ENCODE measurements at places on chromosomes 1 and 21.

DNA sequence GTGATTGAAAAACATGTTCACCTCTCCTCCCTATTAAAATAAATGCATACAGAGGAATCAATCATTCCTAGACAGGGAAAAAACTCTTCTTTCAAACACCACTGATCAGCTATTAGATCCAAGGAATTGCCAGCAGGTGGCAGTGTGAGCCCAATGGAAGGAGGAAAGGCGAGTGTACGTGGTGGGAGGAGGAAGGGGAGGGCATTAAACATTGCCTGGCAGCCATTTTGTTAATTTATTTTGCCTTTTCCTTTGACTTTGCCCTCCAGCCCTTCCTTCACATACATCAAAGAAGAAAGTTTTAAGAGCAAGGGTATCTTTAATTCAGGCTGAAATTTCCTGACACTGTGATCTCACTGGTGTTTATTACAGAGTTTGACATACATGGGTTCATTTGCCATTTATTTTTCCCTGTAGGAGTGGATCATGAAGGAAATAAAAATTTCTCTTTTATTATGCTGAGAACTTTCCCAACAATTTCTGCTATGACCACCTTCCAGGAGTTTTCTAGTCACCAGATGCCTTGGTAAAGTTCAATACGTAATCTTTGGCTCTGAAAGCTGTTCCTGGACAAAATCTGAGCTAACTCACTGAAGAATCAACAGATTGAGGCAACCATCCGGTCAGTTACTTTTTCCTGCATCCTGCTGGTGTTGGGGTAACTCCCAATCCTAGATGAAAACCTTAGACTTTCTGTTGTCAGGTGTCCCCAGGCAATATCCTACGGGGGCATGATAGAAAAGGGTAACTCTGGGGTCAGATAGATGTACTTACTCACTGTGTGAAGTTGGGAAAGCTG lies 1.9 kb upstream of the GNAI3 start:
- DNase-seq = peak; percentile 40

- DNase-seq = no peak
Measured at GRCh38 chr1:24888061-24888970, 41.8 kb downstream of the RUNX3 start.

DNA sequence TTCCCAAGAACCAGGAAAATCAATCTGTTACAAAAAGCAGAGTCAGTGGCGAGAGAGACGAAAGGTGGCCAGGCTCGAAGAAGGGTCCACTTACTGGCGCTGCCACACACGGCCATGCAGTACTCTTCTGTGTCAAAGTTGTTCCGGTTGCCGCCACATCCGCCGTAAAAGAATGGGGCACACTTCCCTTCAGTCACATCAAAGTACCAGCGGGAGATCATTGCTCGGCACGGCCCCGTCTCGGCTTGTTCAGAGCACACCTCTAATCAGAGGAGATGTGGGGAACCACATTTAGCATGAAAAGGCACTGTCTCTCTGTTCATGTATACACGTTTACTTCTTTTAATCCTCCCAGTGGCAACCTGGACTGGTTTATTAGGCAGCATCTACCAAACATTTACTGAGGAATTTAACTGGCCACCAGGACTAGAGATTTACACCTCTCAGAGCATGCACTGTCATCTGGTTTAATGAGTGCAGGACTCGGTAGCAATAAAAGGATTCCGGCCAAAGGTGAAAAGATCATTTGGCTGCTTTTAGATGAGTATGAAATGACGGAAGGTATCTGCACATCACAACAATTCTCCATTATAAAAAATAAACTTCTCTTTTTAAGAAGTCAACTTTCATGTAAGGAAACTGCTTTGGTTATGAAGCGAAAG lies 170.5 kb downstream of the APP start:
- no peak for DNase-seq

DNA sequence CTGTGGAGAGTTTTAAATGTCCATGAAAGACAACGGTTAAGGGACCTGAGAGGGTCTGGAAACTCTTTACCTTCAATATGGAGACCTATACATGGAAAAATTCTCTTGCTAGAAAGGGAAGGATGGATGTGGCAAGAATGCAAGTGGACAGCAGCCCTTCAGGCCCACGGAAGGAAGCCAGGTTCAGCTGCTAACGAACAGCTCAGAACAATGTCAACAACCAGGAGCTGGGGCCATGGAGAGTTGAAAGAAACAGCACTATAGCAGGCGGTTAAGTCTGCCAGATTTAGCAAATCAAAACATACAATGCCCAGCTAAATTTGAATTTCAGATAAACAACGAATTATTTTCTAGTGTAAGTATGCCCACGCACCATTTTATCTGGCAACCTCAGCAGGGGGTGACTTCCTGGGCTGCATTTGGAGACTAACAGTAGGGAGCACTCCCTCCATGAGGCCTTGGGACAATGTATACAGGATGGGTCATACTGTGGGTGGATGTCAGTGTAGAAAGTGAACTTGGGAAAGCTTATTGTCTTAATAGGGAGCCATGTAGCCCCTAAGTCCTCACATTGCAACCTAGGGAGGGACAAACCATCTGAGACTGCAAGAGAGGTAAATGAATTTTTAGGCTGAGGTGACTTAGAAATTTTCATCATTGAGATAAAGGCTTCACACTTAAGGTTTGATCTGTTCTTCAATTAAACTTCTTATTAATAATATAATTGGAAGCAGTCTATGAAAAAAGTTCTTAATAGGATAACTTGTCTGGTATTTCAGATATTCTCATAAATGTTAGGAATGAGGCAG lies 7.8 kb upstream of the H3-3A start:
- DNase-seq = no peak

DNA sequence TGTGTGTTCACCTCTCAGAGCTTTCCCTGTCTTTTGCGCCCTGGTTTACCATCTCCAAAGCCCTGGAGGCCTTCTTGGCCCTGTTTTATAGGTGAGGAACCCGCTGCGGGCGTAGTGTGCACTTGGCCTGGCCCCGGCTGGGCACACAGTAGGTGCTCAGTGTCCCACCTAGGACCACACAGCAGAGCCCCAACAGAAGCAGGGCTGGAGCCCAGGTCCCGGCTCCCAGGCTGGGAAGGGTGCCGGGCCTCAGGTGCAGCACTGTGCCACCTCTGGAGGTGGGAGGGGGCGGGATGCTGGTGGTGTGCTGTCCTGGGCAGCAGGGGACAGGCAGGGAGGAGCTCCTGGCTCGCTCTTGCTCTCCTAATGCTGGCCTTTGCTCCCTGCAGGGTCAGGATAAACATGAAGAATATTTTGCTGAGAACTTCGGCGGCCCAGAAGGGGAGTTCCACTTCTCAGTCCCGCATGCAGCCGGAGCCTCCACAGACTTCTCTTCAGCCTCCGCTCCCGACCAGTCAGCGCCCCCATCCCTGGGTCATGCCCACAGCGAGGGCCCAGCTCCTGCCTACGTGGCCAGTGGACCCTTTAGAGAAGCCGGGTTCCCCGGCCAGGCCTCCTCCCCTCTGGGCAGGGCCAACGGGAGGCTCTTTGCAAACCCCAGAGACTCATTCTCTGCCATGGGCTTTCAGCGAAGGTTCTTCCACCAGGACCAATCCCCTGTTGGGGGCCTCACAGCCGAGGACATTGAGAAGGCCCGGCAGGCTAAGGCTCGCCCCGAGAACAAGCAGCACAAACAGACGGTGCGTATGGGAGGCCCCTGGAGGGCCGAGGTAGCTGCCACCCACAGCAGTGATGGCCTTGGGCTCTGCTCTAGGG lies 24.8 kb downstream of the COQ8A start:
- DNase-seq = no peak

GRCh38 chr1:83958704-83959103 lies 40.2 kb downstream of the TTLL7 start:
- DNase-seq = no peak

- DNase-seq = no peak
Measured at GRCh38 chr1:158984386-158984785, 25.3 kb upstream of the IFI16 start.

DNA sequence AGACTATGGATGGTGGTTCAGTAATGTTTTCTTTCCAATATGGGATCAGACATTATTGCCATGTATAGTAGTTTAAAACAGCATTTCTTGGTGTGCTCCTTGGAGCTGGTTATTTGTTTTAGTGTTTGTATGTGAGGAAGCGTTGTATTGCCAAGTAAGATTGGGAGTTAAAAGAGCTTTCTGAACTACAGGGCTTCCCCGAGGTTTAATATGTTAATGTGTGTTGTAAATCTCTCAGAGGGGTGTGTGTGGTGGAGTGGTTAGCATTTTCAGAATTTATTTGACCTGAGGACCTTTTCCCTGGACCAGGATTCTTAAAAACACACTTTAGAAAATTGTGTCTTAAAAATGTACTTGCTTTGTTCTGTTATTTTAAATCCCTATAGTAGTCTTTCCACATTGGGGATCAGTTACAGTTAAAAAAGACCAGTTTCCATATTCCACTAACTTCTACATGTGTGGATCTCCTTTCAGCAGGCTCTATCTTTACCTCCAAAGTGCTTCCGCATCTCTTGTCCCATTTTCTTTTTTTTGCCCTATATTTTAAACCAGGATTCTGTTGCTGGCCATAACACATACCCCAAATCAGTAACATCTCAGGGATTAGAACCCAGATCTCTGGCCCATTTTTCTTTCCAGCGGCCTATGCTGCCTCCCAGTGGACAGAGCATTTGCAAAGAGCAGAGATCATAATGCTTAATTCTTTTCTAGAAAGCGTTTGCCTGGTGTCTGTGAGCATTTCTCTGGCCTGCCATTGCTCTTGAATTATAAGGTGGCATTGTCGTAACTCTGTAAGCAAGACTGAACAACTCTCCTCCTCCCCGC lies 58.6 kb downstream of the PBX1 start:
- DNase-seq = no peak

- no peak for DNase-seq
Measured at GRCh38 chr1:117616967-117617366, 11.1 kb downstream of the TENT5C start.

- peak; percentile 17 for DNase-seq
Measured at GRCh38 chr1:99305626-99306025, 41.3 kb downstream of the PLPPR4 start.

- no peak for DNase-seq
Measured at GRCh38 chr1:106055855-106056254, 1000.6 kb upstream of the PRMT6 start.

DNA sequence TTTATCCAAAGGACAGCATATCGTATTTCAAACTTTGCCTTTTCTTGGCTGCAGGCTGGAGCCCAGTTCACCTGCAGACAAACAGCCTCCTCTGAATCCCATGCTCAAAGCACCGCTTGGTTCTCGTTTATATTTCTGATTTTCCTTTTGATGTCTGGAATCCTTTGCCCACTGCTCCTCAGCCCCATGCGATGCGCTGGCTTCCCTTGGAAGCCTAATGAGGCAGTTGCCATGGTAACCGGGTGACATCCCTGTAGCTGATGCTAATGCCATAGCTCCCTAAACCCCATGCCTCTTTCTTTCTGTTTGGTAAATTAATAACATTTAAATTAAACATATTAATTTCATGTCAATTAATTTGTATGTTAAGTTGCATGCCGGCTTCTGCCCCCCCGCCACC lies 327.1 kb downstream of the PRDM2 start:
- DNase-seq = no peak

DNA sequence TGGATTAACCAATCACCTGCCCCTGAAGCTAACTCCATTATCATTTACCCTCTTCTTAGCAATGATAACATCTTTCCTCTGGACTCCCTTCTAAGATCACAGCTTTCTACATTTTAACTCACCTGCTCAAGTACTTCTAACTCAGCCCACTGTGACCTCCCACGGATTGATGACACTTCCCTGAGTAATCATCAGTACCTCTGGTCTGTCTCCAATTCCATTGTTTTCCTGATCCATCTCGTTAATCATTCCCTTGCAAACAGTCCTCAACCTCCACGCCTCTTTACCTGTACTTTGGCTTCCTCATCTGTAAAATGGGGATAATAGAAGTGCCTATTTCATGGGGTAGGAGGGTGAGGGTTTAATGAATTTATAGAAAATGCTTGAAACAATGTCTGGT lies 195.3 kb upstream of the APP start:
- no peak for DNase-seq

GRCh38 chr21:37373539-37373938 lies 7.0 kb downstream of the DYRK1A start:
- no peak for DNase-seq

DNA sequence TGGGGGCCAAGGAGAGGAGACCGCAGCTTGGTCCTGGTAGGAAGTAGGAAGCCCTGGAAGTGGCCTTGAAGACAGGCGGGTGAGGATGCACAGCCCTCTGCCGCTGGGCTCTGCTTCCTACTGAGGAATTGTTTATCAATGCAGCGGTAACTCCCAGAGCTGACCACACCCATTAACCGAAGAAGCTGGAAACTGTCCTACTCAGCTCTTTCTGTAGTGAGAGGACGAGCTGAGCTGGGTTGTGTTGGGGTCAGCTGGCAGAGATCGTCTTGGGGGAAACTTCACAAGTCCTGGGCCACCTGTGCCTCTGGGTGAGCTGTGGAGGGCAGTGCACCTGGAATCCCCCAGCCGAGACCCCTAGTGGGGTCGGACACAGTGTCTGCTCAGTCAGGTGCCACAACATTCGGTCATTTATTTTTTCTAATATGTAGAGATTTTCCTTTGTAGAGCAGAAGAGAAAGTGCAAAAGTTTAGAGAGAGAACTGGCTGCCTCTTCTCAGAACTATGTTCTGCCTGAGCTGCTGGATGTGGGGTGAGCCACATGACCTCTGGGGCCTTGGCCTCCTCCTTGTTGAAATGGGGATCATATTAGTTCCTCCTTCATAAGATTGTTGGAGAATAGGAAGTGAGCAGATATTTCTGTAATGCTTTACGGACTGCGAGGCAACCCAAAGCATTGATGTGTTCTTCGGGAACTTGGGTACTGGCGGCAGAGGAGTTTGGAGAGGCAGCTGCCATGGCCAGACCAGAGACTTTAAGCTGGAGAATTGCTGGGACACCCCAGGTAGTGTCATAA lies 3.6 kb downstream of the NECAP2 start:
- no peak for DNase-seq

GRCh38 chr1:33636209-33636608 lies 163.8 kb downstream of the ZSCAN20 start:
- no peak for DNase-seq

DNA sequence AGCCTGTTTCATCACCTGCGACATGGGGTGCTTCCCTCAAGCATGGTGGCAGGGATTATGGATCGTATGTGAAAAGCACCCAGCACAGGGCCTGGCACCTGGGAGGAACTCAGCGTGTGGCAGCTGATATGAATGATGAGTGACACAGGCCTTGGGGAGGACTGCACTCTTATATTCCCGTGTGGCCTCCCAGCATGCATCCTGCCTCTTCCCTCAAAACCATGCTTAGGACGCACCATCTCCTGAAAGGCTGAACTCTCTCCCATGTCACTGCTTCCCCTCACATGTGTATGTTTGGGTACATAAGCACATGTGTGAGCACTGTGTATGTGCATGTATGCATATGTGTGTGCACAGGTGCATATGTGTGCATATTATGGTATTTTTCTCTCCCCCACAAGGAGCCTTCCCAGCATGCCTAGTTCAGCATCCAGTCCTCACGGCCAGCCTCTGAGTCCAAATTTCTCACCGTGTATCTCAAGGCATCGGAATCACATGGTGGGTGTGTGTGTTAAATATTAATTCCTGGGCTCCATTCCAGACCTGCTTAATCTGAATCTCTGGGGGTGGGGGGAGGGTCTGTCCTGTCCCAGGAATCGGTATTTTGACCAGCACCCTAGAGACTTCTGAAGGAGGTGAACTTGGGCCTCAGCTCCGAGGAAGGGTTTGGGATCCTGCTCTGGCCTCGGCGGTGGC lies 12.8 kb downstream of the MYOM3 start:
- no peak for DNase-seq

GRCh38 chr1:236830560-236830959 lies 35.5 kb downstream of the MTR start:
- DNase-seq = no peak

- no peak for DNase-seq
Measured at GRCh38 chr1:232893481-232894313, 56.7 kb upstream of the NTPCR start.
